Large intestine (tissue), 12 donors: ENCODE measurements at places on chromosomes 2 and 18.

DNA sequence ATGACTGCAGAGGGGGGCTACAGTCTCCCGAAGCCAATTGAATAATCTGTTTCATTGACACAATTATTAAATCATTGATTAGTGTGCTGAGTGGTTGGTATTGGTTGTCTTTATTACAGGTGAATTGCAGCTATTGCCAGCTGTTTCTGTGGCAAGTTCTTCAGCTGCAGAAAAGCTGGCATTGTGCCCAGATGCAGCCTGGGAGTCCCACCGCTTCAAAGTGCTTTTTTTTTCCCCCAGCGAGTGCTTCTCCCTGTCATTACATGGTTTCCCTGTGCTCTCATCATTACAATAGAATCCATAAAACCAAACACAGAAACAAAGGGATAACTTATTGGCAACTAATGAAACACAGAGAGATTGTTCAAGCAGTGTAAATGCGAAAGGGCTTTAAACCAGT is 164.7 kb downstream of the GRB14 start:
- DNase-seq, result peak; percentile 2

DNA sequence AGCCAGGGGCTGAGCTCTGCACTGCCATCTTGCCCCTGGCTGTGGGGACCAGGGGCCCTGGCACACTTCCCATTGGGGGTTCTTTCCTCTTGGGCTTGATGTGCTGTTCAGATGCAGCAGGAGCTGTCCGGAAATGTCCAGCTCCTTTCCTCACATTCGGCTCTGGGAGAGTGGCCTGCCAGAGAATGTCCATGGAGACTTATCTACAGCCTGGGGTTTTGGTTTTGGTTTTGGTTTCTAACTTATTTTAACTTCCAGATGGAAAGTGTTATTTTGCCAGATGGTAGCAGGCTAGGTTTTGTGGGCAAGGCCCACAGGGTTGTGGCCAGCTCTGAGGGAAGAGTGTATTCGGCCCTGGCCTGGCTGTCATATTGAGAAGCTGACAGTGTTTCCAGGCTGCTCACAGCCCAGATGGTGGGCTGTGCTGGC is 177.3 kb downstream of the ANKRD30B start:
- DNase-seq, result no peak

DNA sequence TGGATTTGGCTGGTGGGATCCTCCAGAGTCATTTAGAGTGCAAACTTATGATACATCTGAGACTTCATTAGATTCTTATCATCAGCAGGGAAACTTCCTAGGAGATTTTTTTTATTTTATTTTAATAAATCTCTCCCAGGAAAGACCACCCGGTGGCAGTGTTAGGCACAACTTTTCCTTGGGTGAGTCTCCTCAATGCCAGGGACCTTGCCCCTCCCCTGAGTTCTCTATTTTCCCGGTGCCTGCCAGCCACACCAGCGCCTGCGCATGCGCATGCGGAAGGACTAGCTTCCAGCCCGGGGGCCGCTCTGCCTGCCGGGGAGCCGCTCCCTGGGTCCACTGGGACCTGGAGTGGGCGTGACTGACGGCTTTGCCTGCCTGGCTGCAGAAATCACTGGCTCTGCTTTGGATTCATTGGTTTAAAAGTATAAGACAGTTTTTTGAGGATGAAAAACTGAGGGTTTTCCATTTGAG is 86.6 kb downstream of the TMEM182 start:
- DNase-seq, result peak; percentile 79

- no peak for DNase-seq
Observed at GRCh38 chr2:40173276-40173675, 278.6 kb downstream of the SLC8A1 start.

GRCh38 chr2:74162951-74163350 is 15.2 kb upstream of the BOLA3 start:
- no peak for DNase-seq

GRCh38 chr2:17857021-17857420 is 21.4 kb upstream of the KCNS3 start:
- DNase-seq, result no peak

DNA sequence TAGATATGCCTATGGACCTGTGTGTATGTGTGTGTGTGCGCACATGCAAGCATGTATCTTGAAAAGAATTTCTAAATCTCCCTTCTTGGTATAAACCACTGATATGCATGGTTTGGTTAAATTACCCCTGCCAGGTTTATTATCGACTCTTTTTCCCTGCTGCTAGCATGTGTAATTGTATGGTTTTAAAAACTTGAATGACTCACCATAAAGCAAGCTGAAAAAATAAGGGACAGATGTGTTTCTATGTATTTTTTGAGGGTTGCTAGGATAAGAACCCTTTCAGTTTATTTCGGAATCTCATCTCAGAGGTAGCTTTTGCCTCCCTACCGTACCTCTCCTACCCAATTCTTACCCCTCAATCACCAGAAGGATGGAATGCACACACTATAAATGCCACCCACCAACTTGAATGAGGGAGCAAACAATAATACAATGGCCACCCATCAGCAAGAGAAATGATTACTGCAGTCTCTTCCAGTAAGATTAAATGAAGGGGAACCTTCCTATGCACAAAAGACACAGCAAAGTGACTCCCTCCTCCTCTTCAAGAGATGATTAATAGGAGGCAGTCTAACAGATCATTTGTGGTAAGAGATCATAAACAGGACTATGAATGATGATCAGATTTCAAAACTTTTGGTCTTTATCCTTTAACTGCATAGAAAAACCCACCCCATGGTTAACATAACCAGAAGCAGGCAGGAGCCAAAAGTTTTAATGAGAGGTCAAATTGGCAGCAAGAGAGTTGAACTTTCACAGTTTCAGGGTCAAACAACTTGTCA is 357.2 kb downstream of the SATB2 start:
- no peak for DNase-seq

DNA sequence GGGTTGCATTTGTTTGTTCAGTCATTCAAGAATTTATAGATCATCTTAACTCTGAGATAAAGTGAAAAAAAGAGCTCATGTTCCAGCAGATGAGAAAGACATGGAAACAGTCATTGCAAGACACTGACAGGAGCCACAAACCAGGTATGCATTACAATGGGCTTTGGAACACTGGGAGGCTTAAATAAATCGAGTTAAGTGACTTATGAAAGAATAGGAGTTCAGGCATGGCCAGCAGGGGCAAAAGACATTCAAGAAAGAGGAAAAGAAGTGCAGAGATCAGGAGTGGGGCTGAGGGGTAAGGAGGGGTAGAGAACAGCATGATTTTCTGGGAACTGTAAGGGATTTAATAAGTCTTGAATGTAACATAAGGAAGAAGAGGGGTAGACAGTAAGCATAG is 121.2 kb upstream of the EPC2 start:
- no peak for DNase-seq

DNA sequence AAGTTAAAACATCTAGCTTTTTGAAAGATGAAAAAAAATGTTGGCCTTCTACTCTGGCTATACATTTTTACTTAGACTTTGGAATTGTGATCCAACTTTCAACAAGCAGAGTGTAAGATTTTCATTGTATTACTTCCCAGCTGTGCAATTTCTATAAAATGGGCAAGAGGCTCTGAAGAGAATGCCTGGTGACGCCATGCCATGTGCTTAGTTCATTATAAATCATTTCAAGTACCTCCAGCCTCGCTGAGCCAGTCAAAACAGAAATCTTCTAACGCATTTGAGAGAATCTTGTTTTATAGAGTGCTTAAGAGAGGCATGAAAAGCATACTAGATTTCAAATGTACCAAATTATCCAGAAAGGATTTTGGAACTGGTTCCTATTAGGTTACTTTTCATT is 10.1 kb upstream of the STK17B start:
- DNase-seq, result no peak

- DNase-seq, result peak; percentile 40
Observed at GRCh38 chr18:70322928-70323327, 34.1 kb downstream of the SOCS6 start.

DNA sequence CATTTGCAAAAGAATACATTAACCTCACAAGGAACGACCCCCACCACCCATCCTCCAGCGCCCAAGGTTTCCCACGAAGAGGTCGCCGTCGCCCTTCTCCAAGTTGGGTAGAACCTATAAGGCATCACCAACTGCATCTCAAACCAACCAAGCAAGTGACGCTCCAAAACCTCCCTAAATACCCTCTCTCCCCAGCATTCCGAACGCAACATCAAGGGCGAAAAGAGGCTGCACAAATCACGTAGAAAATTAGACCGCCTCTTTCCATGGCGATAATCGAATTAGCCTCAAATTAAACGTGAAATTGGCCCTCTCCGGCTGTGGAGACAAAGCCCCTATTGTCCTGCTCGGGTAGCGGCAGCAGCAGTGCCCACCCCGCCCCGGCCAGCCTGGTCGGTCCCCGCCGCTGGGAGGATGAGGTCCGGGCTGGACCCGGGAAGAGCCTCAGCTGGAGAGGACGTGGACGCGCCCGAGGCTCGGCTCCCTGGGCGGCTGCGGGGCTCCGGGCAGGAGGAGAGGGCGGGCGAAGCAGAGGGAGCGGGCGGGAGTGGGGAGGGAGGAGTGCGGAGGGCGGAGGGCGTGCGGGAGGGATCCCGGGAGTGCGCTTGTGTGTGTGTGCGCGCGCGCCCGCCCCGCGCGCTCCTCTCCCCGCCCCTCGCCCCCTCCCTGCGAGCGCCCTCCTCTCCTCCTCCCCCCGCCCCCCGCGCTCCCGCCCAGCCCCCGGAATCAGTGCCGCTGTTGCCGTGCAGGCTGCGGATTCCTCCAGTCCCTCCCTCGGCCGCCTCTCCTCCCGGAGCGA is at the start of gene SPTBN1:
SPTBN1 (plus strand) TSS at position 765 of the 799 bp plus-strand sequence. CDS start 70,092 bp downstream, outside the sequence.
- peak; percentile 78 for DNase-seq

- DNase-seq, result no peak
Observed at GRCh38 chr18:13022644-13023043, 31.5 kb downstream of the CEP192 start.

- no peak for DNase-seq
Observed at GRCh38 chr2:42386682-42387081, 25.7 kb upstream of the COX7A2L start.

GRCh38 chr18:12302391-12303147 is 5.5 kb upstream of the TUBB6 start:
- no peak for DNase-seq

DNA sequence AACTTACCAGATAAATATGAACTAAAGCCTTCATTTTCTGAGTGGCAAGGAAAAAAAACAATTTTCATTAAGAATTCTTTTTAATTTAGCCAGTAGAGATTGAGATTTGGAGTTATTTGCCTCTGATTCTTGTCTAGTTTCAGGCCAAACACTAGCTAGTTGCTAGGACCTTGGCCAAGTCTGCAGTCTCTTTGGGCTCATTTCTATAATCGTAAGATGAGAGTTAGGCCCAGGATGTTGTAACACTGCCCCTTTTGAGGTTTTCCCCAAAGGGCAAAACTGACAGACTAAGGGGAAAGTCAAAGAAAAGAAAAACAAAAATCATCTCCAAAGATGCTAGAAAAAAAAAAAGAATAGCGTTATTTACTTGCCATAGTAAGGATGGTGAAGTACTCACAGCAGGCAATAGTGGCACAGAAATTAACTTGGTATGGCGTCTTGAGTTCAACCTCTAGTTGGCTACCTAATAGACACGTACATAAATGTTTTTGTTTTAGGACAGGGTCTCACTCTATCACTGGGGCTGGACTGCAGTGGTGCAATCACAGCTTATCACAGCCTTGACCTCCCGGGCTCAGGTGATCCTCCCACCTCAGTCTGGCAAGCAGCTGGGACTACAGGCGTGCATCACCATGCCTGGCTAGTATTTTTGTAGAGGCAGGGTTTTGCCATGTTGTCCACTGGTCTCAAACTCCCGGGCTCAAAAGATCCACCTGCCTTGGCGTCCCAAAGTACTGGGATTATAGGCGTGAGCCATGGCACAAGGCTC is 23.0 kb upstream of the ADAM17 start:
- DNase-seq, result no peak

GRCh38 chr2:98484652-98485452 is 40.2 kb downstream of the INPP4A start:
- no peak for DNase-seq

DNA sequence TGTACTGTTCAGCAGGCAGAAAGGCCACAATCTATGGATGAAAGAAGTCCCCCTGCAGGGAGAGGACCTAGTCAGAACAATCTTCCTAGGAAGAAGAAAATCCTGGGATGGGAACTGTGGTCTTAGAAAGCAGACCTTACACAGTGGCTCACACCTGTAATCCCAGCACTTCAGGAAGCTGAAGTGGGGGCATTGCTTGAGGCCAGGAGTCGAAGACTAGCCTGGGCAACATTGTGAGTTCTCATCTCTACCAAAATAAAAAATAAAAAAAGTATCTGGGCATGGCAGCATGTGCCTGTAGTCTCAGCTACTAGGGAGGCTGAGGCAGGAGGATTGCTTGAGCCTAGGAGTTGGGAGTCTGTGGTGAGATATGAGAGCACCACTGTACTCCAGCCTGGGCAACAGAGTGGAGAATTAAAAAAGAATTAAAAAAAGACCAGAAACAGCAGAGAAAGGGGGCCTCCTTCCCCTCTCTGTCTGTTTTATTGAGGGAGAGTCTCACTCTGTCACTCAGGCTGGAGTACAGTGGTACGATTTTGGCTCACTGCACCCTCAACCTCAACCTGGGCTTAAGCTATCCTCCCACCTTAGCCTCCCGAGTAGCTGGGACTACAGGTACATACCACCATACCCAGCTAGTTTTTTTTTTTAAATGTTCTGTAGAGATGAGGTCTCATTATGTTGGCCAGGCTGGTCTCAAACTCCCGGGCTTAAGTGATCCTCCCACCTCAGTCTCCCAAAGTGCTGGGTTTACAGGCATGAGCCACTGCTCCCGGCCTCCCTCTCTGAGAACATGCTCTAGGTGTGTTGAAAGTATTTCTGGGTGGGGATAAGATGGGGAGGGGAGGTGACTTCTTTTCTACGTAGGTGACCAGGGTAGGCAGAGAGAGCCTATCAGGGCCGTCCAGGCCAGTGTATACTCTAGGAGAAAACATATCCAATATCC is 7.4 kb downstream of the RHOB start:
- no peak for DNase-seq

GRCh38 chr2:157363612-157364101 is 38.0 kb upstream of the ERMN start:
- no peak for DNase-seq

DNA sequence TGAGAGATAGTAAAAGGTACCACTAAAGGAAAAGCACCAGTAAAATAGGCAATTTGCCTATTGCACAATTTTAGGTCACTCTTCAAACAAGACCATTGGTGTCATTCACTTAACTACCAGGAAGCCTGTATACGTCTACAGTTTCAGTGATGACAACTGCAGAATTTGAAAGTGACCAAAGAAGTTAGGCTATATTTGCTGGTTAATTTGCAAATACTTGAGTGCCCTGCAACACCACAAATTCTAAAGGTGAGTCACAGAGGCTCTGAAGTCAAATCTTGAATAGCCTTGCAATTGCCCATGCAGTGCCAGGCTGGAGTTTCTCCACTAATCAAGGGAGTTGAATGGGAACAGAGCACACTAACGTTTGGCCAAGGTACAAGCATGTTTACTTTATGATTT is 128.7 kb upstream of the CCDC68 start:
- no peak for DNase-seq

GRCh38 chr2:176873403-176873802 is 339.2 kb upstream of the HNRNPA3 start:
- DNase-seq, result no peak

DNA sequence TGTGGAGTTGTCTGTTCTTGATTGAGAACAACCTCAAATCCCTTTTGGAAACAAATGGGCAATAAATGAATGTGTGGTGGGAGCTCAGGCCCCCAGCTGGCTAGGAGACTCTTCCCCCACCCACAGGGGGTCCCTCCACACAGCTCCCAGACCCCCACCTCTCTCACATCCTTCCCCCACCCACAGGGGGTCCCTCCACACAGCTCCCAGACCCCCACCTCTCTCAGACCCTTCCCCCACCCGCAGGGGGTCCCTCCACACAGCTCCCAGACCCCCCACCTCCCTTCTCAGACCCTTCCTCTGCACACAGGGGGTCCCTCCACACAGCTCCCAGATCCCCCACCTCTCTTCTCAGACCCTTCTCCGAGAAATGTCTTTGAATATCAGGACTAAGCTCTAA is 79.0 kb upstream of the CTDP1 start:
- DNase-seq, result no peak
